T-helper 17 cell (primary cell): ENCODE measurements at places on chromosomes 2 and 18. TPM values are rescaled to one million over a fixed set of nuclear protein-coding genes. Genes with fewer than 3 reads are reported as not detected.
A peak's percentile ranks its signal among the peaks of the same experiment; 100 is the strongest.

- DNase-seq = no peak
- no peaks in the 10 kb centered on the region for H3K4me1 ChIP-seq
- H3K36me3 ChIP-seq = peaks cover 2% of the 10 kb centered on the region
- no peaks in the 10 kb centered on the region for H3K27me3 ChIP-seq
Measured at GRCh38 chr2:225272173-225272572, 127.3 kb upstream of the NYAP2 start.

DNA sequence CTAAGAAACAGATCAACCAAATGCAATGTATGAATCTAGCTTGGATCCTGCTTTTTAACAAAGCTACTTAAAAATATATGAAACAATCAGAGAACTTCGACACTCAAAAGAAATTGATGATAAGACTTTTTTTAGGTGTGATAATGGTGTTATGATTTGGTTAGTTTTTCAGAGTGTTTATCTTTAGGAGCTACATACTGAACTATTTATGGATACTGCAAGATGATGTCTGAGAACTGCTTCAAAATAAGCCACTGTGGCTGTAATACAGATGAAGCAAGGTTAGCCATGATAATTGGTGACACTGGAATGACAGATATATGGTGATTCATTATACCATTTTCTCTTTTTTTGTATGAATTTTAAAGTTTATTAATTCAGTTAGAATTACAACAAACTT, 14.2 kb downstream of the SLC25A12 start:
- peaks cover 4% of the 10 kb centered on the region for H3K36me3 ChIP-seq
- H3K4me1 ChIP-seq = peaks cover 18% of the 10 kb centered on the region
- DNase-seq = no peak
- no peak overlapping the region for H3K27ac ChIP-seq

- no peaks in the 10 kb centered on the region for H3K27me3 ChIP-seq
- no peaks in the 10 kb centered on the region for H3K36me3 ChIP-seq
- H3K4me3 ChIP-seq = peak overlapping the region; percentile 94
- peaks cover 70% of the 10 kb centered on the region for H3K4me1 ChIP-seq
Measured at GRCh38 chr2:218286570-218287459, 5.5 kb downstream of the TMBIM1 start.

GRCh38 chr2:240213226-240213475, 72.7 kb upstream of the OTOS start:
- H3K27ac ChIP-seq = no peak overlapping the region
- H3K36me3 ChIP-seq = no peaks in the 10 kb centered on the region
- H3K4me1 ChIP-seq = no peaks in the 10 kb centered on the region
- H3K4me3 ChIP-seq = no peak overlapping the region
- DNase-seq = no peak

ATP8B1 gene
- total RNA-seq = not detected

MEIS1 gene
- total RNA-seq = 13.4 TPM

GRCh38 chr2:54364409-54364808, 91.7 kb upstream of the SPTBN1 start:
- no peak for DNase-seq
- H3K4me3 ChIP-seq = no peak overlapping the region
- H3K27ac ChIP-seq = no peak overlapping the region
- peaks cover 16% of the 10 kb centered on the region for H3K27me3 ChIP-seq
- H3K4me1 ChIP-seq = no peaks in the 10 kb centered on the region

C2orf80 gene
- not detected for total RNA-seq

- DNase-seq = no peak
- peaks cover 18% of the 10 kb centered on the region for H3K4me1 ChIP-seq
- H3K27ac ChIP-seq = peak overlapping the region; percentile 32
- H3K4me3 ChIP-seq = peak overlapping the region; percentile 92
Measured at GRCh38 chr2:161625314-161625919, 1.2 kb downstream of the SLC4A10 start.

DNA sequence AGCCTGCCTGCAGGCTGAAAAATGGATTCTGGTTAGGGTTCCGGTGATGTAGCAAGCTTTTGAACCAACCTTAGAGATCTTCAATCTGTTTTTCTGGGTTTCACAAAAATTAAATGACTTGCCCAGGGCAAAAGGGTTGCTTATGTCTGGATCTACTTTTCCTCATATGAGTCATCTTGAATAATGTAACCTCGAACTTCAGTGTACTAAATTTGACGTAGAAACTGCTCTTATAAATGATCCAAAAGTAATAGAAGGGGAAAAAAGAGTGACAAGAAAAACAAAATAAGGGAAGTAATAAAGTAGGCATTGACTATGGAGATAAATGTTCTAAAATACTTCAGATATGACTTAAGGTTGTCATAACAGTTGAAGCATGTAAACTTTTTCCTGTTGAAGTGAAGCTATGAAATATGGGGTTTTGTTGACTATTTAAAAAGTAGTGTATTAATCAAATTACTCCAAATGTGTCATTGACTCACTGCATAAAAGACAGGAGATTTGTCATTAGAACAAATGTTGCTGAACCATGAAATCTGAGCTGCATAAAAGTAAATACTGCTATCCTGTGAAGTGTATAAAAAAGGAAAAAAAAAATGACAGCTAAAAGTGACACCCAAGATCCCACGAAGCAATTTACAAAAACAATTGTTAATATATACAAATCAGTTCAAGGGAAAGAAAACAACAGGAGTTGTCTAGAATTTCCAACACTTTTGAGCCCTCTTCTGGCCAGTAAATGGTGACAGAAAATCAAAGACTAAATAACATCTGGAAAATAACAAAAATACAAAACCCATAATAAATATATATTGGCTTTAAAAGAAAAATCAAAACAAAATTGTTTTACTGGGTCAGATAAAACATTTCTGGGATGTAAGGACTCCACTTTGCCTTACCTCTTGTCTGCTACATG, 103.6 kb upstream of the SERPINE2 start:
- H3K4me1 ChIP-seq = no peaks in the 10 kb centered on the region
- no peaks in the 10 kb centered on the region for H3K36me3 ChIP-seq
- DNase-seq = no peak
- no peak overlapping the region for H3K27ac ChIP-seq
- H3K27me3 ChIP-seq = peaks cover 55% of the 10 kb centered on the region
- H3K4me3 ChIP-seq = no peak overlapping the region

DNA sequence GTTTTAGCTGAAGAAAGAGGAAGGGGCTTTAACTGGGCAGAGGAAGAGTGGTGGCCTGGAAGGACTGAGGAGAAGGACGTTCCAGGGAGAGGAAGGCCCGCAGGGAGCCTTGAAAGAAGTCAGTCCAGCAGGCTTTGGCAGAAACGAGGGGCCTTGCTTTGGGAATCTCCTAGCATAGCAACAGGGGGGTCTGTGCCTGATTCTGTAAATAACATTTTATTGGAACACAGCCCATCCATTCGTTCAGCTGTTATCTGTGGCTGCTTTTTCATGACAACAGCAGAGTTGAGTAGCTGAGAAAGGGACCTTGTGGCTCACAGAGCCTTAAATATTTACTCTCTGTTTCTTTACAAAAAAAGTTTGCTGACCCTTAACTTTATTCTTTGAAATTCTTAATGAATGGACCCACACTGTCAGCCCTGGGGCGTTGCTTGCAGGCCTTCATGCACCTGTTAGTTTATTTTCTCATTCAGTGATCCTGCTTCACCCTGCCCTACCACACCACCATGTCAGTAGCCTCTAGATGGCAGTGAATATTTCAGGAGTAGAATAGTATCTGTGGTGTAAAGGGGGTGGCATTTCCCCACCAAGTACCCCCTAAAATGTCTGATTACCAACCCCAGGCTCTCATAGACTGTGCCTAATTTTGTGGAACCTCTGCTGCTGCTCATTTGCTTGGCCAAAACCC, 61.0 kb downstream of the MGAT5 start:
- DNase-seq = no peak
- H3K27ac ChIP-seq = peak overlapping the region; percentile 98
- peak overlapping the region; percentile 64 for H3K4me3 ChIP-seq

DNA sequence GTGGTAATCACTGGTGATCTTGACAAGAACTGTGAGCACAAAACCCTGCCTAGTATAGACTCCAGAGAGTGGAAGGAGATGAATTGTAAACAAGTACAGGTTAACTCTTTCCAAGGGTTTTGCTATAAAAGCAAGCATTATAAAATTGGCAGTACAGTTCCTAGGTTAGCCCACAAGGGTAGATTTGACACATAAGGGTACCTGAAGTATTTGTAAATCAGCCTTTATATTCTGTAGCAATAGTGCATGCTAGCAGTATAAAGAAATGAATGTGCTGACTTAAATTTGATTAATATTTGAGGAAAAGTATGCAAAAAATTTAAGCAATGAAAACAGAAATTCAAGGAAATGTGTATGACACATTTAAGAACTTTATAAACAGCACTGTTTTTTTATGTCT, 42.4 kb downstream of the SP3 start:
- peaks cover 48% of the 10 kb centered on the region for H3K4me1 ChIP-seq
- DNase-seq = no peak
- H3K27me3 ChIP-seq = no peaks in the 10 kb centered on the region
- H3K27ac ChIP-seq = peak overlapping the region; percentile 39
- peaks cover 5% of the 10 kb centered on the region for H3K36me3 ChIP-seq

ACVR1C gene
- 8.5 TPM for total RNA-seq

DNA sequence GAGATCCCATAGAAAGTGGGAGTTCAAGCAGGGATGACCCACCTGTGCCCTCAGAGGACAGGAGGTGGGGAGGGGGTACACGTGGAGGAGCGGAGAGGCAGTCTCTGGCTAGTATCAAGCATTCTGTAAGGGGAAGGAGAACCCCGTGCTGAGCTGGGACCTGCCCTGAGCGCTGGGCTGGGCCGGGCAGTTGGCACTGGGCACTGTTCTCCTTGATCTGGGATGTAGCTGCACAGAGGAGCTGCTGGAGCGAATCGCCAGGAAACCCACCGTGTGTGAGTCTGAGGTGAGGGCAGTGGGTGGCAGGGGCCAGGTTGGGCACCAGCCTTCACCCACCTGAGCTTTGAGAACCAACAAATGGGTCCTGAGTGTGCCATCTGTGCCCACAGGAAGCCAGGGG, 19.8 kb upstream of the GMPPA start:
- DNase-seq = no peak
- H3K36me3 ChIP-seq = no peaks in the 10 kb centered on the region
- H3K4me1 ChIP-seq = peaks cover 6% of the 10 kb centered on the region
- H3K27me3 ChIP-seq = peaks cover 34% of the 10 kb centered on the region
- no peak overlapping the region for H3K4me3 ChIP-seq

DNA sequence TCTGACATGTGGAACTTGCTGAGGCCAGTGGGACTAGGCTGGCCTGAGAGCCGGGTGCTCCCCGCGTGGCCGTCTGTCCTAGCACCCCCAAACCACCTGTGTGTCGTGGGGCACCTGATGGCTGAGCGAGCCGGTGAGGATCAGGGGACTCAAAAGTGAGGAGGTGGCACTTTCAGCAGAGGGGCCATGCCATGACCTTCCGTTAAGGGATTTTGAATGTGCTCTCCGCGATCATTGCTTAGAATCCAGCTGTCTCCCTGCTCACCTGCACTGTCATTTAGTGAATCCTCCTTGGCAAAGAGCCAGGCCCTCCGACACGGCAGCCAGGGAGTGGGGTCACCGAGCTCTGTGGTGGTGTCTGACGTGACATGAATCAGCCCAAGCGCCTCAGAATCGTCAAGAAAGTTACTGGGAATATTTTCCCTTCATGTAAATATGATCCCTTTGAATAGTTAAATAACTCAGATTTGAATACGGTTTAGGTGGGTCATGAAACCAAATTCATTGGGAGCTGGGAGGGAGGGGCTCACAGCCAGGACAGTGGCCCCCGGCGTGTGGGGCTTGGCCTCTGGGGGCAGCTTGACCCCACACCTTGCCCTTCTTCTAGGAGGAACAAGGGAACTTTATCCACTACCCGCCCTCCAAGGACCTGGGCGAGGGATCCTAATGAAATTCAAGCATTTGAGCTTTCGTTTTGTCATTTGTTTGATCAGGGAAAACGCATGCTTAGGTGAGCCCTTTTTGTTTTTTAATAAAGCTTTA, 9.5 kb downstream of the NFATC1 start:
- H3K4me3 ChIP-seq = peak overlapping the region; percentile 97
- H3K36me3 ChIP-seq = peaks cover 3% of the 10 kb centered on the region
- peaks cover 48% of the 10 kb centered on the region for H3K4me1 ChIP-seq

DHRS9 gene
- not detected for total RNA-seq

DSG2 gene
- not detected for total RNA-seq

DNA sequence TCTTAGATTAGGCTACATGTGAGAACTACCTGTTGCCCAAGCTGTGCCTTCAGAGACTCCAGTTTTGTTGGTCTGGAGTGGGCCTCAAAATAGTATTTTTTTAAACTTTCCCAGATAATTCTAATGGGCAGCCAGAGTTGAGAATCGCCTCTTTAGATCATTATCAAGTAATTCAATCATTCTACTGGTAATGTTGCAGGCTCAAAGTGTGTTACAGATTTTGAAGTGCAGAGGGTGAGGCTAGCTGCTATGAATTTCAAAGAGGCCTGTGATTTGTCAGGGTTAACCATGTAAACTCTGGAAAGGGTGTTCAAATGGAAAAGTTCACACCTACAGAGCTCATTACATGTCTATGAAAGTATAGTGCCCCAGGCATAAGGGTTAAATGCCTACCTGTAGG, 30.1 kb downstream of the ANKRD29 start:
- H3K4me3 ChIP-seq = no peak overlapping the region
- H3K4me1 ChIP-seq = peaks cover 4% of the 10 kb centered on the region
- no peak for DNase-seq
- H3K27me3 ChIP-seq = peaks cover 24% of the 10 kb centered on the region

- H3K4me3 ChIP-seq = no peak overlapping the region
- no peaks in the 10 kb centered on the region for H3K36me3 ChIP-seq
- no peak overlapping the region for H3K27ac ChIP-seq
- DNase-seq = no peak
- H3K27me3 ChIP-seq = no peaks in the 10 kb centered on the region
- H3K4me1 ChIP-seq = no peaks in the 10 kb centered on the region
Measured at GRCh38 chr18:55384115-55384514, 203.9 kb downstream of the TCF4 start.
